ENCODE measurements at places on chromosomes 11 and 22.

GRCh38 chr22:50581031-50581949, 1.4 kb downstream of the CHKB start:
- DNase-seq, result no peak

- DNase-seq, result no peak
Observed at GRCh38 chr11:15212876-15213275, 98.2 kb downstream of the INSC start.

DNA sequence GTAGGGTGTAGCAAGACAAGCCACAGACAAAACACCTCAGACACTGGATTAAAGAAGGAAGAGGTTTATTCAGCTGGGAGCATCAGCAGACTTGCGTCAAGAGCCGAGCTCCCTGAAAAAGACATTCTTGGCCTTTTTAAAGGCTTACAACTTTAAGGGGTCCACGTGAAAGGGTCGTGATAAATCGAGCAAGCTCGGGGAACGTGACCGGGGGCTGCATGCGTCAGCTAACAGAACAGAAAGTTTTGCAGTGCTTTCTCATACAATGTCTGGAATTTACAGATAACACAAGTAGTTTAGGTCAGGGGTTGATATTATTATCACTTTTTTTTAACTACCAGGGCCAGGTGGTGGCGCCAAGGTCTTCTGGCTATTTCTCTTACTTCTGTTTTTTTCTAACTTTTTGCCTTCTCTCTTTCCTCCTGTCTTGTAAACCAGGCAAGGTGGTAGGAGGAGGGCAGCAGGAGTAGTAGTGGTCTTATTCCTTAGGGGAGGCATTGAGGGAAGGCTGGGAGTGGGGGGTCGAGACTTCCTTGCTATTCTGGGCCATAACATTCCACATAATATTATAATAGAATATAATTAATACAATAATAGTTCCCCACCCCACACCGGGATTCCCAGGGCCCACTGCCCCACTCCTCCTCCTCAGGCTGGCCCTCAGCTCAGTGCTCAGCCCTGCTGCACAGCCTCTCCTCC, 587 bp upstream of the ALDH3B1 start:
- no peak for DNase-seq

- DNase-seq, result no peak
Observed at GRCh38 chr22:49660794-49661781, 166.6 kb downstream of the BRD1 start.

DNA sequence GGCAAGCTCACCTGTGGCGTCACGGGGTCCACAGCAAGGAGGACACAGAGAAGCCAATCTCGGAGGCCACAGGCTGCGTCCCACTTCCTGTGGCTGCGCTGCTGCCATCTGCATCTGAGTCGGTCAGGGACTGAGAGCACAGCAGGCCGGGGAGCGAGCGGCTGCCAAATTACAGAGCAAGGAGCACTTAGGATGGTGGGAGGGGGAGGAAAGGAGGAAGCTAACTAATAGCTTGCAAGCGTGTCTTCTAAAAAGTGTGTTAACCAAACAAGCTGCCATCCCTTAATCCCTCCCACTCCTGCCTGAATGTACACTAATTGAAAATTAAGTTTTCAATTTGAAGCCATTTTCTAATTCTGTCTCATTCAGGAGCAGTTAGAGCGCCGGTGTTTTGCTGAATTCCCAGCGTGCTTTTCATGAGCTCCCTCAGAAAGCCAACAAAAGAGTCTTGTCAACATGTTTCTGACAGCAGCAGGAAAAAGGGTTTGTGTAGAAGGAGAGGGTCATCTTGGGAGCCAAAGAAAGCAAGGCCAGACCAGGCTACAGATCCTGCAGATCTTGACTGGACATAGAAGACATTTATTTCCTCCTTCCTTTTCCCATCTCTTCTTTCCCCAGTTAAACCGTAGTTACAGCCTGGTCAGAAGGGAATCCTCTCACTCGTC, 42.4 kb upstream of the API5 start:
- peak; percentile 34 for DNase-seq

DNA sequence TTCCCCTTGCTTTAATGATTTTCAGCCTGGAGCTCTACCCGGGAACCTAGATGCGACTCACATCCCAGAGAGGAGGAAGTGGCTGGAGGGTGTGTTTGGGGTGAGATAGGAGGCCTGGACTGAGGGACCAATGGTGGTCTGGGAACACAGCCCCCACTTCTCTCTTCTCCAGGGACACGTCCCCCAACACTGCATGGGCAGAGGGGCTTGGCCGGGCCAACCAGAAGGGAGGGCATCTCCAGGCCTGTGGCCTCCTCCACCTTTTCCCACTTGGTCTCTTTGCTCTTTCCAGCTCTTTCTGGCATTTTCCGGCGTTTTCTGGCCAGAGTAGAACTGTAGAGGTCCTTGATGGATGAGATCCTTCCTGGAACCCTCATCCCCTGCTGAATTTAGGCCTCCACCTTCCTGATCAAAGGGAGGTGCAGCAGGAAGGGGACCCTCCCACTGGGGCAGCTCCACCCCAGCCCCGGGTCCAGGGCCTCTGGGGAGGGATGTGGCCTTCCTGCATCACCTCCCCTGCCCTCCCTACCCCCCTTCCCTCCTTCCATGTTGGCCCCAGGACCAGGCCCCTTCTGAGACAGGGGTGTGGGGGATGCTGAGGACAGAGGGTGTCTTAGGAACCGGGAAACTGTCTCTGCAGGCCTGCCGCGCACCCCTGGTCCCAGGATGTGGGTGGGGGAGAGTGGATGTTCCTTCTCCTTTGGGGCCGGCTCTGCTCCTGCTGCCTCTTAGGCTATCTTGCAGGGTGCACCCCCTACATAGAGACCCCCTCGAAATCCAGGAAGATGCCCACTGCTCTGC, 24.4 kb downstream of the MRGPRG start:
- no peak for DNase-seq

DNA sequence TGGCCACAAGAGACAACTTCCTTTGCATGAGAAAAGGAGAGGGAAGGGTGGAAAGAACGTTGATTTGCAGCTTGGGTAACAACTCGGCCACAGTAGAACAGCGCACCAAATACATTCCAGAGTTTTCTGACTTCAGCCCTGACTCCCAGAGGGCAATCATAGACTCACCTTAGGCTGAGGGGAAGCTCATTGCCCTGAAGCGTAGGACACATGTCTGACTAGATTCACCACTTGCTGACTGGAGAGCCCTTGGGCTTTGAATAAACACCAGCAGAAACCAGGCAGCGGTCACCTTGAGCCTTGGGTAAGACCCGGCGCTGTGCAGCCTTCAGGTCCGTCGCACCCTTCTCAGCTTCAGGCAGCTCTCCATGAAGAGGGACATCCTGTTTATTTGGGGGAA, 151.8 kb upstream of the GRIA4 start:
- no peak for DNase-seq

DNA sequence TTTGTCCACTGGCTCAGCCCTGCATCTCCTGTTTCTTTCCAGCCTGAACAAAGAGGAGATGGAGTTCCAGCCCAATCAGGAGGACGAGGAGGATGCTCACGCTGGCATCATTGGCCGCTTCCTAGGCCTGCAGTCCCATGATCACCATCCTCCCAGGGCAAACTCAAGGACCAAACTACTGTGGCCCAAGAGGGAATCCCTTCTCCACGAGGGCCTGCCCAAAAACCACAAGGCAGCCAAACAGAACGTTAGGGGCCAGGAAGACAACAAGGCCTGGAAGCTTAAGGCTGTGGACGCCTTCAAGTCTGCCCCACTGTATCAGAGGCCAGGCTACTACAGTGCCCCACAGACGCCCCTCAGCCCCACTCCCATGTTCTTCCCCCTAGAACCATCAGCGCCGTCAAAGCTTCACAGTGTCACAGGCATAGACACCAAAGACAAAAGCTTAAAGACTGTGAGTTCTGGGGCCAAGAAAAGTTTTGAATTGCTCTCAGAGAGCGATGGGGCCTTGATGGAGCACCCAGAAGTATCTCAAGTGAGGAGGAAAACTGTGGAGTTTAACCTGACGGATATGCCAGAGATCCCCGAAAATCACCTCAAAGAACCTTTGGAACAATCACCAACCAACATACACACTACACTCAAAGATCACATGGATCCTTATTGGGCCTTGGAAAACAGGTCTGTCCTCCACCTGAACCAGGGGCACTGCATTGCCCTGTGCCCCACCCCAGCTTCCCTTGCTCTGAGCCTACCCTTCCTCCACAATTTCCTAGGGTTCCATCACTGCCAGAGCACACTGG, 5.0 kb downstream of the FTH1 start:
- DNase-seq, result no peak

Measured in retina (tissue), 1 donor.